CD4-positive, alpha-beta memory T cell (primary cell): ENCODE measurements at places on chromosomes 3 and 15.

DNA sequence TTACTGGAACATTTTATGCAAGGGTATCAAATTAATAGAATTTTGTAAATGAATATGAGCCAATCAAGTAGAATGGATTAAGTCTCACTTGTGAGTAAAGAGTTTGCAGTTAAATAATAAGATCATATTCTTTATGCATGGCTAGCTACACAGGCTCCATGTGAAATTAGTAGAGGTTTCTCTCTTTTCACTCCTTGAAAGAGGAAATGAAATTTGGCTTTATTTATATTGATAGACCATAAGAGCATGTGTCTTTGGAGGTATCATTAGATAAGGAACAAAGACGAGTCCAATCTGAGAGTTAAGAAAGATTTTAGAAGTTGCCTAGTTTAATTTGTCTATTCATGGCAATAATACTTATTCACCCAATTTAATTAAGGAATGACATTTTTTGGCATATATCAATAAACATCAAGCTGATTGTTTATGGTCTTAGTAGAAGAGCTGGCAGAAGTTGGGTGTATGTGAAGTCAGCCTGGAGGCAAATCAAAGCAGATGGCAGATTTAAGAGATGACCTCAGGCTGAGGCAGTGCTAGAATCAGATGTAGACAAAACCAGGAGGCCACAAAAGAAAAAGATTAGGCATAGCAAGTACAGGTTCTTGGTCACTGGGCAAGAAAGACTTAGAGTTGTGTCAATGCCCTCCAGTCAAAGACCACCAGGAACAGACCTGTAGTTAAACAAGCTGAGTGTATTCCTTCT is 406.5 kb upstream of the ARHGEF26 start:
- DNase-seq = no peak

DNA sequence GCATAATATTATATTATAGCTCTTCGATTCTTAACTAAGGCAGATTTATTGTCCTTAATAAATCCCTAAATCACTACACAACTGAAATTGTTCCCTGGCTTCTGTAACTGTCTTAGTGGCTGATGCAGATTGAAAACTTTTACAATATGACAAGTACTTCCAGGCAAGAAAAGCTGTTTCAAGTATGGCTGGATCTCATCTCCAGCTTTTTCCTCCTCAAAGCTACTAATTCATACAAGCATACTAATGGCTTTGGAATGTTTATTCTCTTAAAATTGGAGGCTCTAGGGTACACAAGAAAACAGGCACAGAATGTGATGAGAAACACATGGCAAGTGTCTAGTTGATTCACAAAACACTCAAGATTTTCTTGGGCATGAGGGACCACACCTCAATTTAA is 351.5 kb upstream of the ICE2 start:
- no peak for DNase-seq

DNA sequence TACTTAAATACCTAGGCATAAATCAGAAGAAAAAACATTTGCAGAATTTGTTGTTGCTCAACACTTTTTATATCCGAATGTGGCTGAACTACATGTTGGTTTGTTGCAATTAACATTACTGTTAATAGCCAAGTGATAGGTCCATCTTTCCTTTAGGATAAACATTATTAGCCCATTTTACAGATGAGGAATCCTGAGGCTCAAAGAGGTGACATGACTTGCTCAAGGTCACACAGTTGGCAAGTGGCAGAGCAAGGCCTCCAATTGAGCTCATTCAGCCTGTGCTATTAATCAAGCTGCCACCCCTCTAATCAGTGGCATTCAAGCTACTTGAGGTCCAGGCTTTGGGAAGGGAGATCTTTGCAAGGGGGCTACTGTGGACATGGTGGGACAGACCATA is 125.8 kb upstream of the ATP2B2 start:
- DNase-seq = no peak

- no peak for DNase-seq
Observed at GRCh38 chr15:85314633-85315032, 65.8 kb upstream of the AKAP13 start.

DNA sequence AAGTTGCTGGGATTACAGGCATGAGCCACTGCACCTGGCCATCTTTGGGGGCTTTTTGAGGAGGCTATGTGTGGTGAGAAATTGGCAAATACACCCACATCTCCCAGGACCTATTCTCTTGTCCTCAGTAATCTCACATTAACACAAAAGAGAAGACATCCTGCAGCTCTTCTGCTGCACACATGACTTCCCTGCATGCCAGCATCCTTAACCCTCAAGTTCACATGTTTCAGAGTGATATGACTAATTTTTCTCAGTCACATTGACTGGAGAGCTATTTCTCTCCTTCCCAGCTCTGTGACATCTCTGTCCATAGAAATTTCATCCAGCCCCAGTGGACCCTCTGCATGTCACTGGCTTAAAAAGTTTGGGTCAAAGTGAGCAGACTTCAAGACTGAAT is 1.9 kb upstream of the SKIC8 start:
- DNase-seq = no peak

GRCh38 chr3:135125171-135125801 is 330.2 kb downstream of the EPHB1 start:
- no peak for DNase-seq

DNA sequence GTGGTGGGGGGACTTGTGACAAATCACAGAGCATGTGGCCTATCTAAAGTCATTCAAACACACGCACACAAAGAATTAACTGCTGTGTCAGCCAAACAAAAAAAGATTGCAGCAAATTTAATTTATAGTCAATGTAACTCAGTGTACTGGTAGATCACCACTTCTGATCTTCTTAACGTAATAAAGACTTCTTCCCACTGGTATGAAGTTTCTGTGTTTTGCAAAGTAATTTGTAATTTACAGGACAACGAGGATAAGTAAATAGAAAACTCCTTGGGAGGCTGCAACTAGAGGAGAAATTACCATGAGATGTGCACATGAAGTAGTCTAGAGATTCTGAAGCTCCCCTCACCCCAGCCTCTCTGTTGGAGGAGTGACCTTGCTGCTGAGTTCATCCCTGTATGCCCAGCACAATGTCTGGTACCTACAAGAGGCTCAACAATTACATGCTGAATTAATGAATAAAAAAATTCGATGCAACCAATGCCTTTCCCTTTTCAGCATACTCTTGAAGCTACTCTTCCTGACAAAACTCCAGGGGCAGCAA is 207.3 kb downstream of the ARRDC4 start:
- no peak for DNase-seq

DNA sequence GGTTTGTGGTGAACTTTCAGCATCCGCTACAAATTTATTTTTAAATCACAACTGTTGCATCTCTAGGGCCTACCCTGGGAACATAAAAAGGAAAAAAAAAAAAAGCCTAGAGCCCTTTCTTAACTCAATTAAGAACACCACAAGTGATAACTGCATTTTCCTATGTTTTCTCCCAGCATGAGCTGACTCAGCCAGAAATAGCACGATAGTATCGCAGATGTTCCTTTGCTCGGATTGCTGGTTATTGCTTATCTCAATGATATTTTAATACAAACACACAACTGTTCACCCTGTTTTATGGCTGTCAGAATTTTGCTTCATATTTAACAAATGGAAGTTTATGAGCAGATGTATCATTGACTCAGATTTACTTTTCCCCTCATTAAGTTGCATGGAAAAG is 251.8 kb upstream of the SUCLG2 start:
- DNase-seq = no peak

- no peak for DNase-seq
Observed at GRCh38 chr3:52973806-52974205, 72.1 kb downstream of the SFMBT1 start.

DNA sequence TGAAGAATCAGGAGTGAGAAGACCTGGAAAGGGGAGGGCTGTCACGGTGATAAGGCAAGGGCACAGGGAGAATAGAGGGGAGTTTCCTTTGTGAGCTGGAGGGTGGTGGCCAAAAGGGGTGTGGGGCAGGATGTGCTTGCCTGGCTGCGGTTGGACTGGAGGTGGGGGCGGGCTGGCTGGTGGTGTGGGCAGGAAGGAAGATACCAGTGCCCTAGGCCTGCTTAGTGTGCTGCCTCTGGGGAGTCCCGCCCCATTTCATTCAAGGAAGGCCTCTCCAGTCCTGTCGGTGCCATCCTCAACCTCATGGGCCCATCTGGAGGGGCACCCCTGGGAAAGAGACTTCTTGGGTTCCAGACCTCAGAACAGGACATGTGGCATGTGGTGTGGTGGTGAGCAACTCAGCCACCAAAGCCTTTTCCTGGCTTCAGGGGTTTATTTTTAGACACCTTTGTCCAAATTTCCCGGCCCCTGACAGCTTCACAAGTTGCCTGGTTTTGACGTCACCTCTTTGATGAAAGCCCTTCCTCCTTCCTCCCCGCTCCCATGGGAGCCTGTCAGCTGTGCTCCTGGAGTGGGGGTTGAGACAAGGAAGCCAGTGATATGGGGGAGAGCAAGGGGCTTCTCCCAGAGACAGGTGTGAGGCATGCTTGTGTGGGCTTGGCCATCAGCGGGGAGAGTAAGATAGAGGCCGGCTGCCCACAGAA is 15.6 kb downstream of the TEX264 start:
- DNase-seq = peak; percentile 94

- DNase-seq = no peak
Observed at GRCh38 chr3:58135712-58136543, 74.8 kb downstream of the DNASE1L3 start.

DNA sequence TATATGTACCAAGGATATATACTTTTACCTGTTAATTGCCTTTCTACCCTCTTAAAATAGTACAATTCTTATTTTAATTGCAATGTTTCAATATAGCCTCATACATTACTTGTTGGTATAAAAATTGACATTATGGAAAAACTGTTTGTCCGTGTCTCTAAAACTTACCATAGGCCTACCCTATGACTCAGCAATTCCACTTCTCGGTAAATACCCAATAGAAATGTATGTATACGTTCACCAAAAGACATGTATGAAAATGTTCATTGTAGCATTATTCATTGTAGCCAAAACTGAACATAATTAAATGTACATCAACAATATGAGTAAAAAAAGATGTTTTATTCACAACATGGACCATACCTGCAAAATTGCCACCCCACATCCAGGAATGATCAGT is 679.2 kb upstream of the UBE2E2 start:
- DNase-seq = no peak

DNA sequence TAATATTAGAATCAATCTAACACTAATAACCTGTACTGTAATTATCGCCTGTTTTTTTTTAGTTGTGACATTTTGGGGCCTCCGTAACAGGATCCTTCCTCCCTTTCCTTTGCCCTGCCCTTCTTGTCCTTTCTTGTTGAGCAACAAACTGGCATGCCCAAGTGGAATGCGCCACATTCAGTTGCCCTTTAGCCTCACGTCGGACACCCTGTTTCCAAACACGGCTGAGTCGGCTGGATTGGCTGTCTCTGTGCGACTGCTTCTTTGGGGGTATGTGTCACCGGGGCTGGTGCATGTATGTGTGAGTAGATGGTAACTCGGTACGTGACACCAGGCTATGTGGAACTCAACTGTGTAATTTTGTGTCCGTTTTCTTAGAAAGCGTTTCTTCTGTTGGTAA is 24.1 kb downstream of the TRAK1 start:
- DNase-seq = no peak

DNA sequence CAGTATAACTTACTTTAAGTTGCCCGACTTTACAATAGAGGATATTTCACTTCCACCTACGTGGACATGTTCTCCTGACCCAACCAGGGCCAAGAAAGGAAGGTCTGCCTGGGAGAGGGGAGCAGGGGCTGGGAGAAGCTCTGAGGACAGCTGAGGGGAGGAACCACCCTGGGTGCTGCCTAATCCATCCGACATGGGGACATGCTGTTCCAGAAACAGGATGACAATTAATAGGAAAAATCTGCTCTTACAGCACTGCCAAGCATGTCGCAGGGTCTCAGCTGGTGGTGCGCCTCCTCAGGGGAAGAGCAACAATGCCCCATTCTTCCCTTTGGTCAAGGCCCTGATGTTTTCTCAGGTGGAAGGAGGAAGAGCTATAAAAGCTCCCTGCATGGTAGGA is 132.3 kb downstream of the NTRK3 start:
- DNase-seq = no peak

GRCh38 chr3:94294806-94295205 is 231.9 kb downstream of the NSUN3 start:
- no peak for DNase-seq

DNA sequence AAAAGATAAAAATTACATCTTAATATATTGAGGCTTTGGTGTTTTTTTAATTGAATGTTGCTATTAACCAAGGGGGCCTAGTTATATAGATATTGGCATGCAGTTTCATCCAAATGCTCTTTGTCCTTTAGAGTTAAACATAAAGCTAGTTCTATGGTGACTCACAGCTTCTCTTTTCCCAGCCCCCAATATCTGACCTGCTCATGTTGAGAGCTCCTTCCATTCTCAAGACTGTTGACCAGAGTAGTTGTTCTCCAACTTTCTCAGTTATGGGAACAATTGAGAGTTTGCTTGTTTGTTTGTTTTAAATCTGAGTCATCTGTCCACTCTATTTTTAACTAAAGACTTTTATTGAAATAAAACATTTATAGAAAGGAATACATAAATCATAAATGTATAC is 15.8 kb upstream of the RARB start:
- no peak for DNase-seq

DNA sequence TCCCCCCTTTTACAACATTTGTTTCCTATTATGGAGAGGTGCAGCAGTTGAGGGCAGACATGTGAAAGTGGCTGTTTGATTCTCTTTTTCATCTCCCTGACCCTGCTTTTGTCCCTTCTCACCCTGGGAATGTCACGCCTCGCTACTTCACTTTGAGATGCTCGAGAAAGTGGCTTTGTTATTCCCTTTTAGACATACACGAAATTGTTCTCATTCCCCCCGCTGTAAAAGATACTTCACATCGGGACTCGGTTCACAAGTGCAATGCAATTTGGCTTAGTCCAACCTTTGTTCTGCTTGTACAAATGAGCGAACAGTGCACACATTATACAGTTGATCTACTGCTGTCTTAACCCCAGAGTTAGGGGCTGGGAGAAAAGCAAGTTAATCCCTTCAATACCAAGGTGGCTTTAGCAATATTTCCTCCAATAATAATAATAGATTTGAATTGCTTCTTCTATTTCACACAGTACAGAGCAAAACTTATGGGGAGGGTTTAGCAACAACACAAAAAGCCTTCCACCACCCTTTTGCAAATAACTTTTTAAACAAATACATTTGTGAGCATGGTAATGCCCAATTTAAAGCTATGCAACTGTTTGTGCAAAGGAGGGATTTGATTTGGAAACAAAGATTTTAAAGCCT is 5.7 kb upstream of the FOXB1 start:
- no peak for DNase-seq

GRCh38 chr15:56693761-56694160 is 39.5 kb downstream of the ZNF280D start:
- DNase-seq = no peak

DNA sequence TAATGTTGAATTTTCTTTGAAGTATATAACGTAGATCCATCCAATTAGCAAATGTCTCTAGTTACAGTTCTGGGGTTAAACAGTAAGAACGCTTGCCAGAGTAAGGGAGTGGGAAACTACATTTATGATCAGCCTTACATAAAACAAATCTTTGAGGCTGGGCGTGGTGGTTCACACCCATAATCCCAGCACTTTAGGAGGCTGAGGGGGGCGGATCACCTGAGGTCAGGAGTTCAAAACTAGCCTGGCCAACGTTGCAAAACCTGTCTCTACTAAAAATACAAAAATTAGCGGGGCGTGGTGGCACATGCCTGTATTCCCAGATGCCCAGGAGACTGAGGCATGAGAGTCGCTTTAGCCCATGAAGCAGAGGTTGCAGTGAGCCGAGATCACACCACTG is 50.1 kb upstream of the GATM start:
- DNase-seq = no peak
